NCI-H1105 treated with DMSO at 0.1 percent for 48 hours (cell line): ENCODE measurements at places on chromosomes 1 and 21.

DNA sequence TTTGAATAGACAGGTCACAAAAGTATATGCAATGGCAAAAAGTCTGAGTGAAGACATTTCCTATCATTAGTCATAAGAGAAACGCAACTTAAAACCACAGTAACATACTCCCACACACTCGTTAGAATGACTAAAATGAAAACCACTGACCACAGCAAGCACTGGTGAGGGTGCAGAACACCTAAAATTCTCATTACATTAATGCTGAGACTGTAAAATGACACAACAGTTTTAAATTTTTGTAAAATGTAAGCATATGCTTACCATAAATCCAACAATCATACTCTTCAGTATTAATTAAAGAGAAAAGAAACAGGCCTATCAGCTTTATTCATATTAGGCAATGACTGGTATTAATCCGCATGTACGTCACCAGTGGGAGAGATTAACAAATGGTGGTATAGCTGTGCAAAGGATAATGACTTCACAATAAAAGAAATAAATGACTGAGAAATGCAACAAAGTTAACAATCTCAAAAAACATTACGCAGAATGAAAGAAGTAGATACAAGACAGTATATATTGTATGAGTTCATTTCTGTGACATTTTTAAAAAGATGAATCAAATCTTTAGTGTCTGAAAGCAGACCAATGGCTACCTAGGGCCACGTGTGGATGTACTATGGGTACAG lies 253.5 kb downstream of the AKT3 start:
- no peak for DNase-seq

DNA sequence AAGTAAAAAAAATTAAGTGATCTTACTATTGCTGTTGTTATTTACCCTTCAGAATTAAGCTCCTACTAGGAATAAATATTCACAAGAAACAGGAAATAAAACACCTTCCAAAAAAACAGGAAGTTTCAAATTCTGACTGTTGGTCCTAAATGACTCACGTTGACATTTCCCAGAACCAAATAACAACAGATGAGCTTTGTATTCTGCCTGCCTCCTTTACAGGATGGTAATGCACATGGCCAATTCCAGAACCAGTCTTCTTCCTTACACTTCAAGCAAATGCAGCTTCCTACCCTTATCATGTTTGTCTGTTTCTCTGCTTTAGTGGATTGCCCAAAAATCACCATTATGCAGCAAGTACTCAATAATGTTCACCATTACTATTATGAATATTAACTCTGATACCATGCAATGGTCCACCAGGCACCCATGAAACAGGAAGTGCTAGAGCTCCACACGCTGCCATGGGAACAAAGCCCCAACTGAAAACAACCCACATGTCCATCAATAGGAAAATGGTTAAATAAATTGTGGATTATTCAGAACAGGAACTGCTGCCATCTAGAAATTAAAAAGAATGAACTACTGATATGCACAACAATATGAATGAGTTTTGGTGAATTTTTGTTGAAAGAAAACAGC lies 8.9 kb downstream of the CASP9 start:
- DNase-seq = no peak

DNA sequence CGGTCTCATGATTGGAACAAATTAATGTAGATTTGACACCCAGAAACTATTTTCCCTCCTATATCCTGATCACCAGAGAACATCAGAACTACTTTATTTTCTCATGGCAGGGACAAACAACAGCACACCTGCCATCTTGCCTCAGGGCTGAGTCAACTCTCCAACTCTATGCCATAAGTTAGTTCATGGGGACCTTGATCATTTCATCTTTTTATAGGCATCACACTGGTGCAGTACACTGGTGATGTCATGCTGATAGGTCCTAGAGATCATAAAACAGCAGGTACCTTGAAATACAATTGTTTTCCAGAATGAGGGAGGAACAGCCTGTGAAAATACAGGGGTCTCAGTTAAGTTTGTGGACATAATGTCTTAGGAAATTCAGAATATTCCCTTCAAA lies 45.8 kb downstream of the EDN2 start:
- no peak for DNase-seq

DNA sequence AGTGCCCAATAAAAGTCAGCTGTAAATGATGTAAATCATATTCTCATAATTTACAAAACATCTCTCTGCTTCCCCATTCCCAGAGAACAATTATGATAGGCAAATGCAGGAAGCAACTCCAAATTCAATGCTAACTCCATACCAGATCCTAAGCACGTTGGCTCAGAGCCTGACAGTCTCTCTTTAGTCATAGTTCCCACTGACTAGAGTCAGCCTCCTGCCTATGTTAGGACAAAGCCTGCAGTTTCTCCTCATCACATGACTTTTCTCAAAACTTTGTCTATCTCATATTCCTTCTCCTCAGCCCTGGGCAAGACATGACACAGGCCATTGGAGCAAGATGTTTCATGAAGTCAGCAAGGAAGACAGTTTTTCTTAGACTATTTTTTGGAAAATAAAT lies 101.5 kb upstream of the COL24A1 start:
- no peak for DNase-seq

DNA sequence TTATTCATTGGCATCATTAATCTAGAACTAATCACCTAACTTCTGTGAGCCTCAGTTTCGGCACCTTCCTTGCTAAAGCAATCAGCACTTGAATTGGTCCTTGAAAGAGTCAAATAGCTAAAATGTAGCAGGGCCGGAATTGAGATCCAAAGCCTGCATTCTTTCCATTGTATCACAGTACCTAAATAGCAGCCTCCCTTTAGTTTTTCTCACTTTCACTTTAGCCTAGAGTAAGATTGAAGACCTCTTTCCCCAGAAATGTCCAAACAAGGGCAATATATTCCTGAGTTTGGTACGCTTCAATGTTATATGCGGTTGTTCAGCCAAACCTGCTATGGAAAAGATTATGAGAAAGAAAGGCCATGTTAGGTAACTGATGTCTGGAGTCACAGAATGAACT lies 121.9 kb upstream of the BMP8A start:
- no peak for DNase-seq

DNA sequence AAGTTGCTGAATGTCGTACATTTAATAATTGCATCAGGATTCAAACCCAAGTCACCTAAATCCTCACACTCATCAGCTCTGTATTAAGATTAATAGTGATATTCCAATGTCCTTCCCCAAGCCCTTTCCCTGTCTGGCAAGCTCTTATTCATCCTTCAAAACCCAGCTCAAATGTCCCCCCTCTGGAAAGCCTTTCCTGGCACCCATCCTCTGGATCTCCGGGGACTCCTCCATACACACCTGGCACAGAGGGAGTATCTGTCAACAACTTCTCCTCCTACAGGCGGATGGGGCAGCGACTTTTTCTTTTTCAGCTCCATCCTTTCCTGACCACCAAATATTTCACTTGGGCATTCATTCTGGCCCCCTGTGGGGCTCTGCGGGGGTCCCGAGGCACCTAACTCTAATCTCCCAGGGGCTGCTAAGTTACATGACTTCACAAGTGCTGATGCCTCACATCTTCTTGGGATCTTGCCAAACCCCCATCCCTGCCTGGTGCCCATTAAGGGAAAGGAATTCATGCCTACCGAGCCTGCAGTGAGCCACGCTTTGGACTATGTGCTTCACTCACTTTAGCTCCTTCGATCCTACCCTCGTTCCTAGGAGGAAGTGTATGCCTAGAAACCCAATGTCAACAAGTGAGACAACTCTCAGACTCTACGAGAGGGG lies 15.2 kb downstream of the TINAGL1 start:
- DNase-seq = no peak

DNA sequence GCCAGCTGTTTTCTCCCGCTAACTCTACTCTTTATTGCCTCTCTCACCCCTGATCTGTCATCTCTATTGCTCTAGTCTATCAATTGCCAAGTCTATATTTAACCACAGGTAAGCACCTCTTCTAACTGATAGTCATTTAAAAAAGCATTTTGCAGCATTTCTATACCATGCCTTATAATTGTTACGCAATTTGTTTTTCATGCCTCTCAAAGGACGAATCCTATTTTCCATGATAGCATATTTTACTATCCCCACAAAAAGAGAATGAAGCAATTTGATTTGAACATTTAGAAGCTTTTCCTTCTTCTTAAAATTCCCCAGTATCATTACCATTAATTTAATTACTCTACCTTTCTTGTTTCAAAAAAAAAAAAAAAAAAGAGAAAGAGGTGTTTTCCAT lies 432.8 kb upstream of the ZP4 start:
- DNase-seq = no peak

DNA sequence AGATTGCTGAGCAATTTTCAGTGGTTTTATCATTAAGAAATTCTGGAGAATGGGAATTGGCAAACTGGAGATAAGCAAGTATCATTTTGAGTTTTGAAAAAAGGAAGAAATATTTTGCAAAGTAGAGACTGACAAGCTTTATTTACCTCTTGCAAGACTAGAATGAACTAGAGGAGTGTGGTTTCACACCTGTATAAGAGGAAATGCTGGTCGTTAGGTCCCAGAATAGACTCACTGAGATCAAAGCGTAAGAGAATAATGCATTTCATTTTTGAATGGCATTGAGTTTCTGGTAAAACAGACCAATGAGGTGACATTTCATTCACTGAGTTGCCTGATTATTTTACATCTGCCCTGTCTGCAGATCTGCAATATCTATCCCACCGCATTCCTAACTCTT lies 308.1 kb downstream of the ADGRL2 start:
- DNase-seq = no peak

- no peak for DNase-seq
Measured at GRCh38 chr21:35050348-35051286, 1.5 kb upstream of the RUNX1 start.

- no peak for DNase-seq
Measured at GRCh38 chr21:33203371-33203724, 26.4 kb upstream of the IFNAR2 start.

DNA sequence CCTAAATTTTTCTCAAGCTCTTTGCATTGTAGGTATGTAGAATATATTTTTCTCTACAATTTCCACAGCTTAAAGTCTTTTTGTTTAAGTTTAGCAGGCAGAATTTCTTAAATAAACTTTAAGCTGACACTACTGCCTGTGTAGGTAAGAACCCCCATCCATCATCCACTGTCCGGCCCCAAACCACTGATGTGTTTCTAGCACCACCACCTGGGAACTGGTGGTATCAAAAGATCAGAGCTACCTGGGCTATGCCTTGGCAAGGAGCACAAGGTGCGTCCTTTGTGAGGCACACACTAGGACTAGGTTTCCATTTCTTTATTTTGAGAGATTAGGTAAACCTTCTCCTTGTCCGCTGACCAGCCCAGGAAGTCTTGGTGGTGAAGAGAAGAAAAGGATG lies 10.5 kb upstream of the LELP1 start:
- DNase-seq = no peak

GRCh38 chr1:101316256-101316655 lies 79.4 kb downstream of the S1PR1 start:
- peak; percentile 98 for DNase-seq

- DNase-seq = no peak
Measured at GRCh38 chr21:36647279-36648093, 51.4 kb upstream of the SIM2 start.

DNA sequence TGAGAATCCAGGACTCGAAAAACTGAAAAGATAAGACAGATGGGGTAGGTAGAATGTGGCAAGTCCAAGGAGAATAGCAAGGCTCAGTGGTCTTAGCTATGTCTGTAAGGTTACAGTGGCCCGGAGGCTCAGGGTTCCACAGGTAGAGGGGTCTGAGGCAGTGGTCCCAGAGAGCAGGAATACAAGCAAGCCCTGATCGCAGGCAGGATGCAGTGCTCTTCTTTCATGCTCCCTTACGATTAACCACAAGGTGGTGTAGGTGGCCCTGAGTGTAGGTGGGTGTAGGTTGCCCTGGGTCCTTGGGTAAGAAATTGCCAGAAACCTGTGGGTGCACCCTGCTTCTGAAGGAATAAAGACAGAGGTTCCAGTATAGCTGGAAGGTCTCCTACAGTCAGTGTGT lies 99.1 kb upstream of the RAB3GAP2 start:
- DNase-seq = peak; percentile 8

DNA sequence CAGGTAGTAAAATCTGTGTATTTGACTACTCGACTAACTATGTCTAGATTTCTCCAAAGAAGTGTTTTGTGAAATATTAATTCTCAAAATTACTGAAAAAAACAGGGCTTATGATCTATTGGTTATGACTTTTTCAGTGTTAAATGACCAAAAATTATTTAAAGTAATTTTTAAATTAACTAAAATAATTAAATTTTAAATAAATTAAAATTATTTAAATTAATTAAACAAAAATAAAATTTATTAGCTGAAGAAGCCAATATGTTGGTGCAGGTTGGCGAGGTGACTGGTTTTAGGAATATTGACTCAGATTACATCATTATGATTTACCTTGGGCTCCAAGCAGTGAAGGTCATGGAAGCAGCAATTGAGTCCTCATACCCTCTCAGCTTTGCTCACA lies 483.2 kb downstream of the PTPRC start:
- DNase-seq = no peak

DNA sequence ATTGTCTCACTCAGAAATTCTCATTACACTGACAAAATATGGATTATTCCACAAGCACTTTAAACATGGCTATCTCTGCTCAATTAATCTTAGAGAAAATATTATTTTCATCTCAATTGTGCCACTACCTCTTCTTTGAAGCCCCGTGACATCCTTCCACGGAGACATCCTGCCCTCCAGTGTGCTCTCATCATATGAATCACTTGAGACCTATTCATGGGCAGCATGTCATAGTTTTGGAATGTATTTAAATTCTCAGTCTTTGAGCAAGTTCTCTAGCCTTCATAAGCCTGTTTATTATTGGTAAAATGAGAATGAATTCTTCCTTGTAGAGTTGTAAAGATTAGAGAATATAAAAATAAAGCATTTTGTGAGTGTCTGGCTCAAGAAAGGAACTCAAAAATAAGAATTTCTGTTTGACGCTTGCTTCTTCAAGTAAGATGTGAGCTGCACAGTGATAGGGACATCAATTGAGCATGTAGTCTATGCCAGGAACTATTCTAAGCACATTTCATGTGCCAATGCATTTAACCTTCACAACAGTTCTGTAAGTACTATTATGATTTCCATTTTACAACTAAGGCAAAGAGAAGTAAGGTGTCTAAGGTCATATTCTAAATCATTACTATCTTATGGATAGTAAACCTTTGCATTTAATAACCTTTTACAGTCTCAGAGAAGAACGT lies 557.4 kb upstream of the ZRANB2 start:
- no peak for DNase-seq

- DNase-seq = no peak
Measured at GRCh38 chr1:100710906-100711682, 8.4 kb upstream of the VCAM1 start.

- DNase-seq = no peak
Measured at GRCh38 chr1:57164584-57164983, 198.8 kb upstream of the C8B start.

- no peak for DNase-seq
Measured at GRCh38 chr1:1397839-1398523, 1.2 kb downstream of the CCNL2 start.

GRCh38 chr1:38525343-38526043 lies 334.1 kb downstream of the RRAGC start:
- no peak for DNase-seq
